ENCODE measurements at places on chromosomes 16 and 17.
A peak's percentile ranks its signal among the peaks of the same experiment; 100 is the strongest.

GRCh38 chr17:28426081-28426519 is 20.1 kb upstream of the SLC46A1 start:
- no peak for DNase-seq

GRCh38 chr17:9750524-9750923 is 40.9 kb downstream of the DHRS7C start:
- DNase-seq = no peak

GRCh38 chr17:15281909-15282308 is 16.8 kb upstream of the PMP22 start:
- no peak for DNase-seq

DNA sequence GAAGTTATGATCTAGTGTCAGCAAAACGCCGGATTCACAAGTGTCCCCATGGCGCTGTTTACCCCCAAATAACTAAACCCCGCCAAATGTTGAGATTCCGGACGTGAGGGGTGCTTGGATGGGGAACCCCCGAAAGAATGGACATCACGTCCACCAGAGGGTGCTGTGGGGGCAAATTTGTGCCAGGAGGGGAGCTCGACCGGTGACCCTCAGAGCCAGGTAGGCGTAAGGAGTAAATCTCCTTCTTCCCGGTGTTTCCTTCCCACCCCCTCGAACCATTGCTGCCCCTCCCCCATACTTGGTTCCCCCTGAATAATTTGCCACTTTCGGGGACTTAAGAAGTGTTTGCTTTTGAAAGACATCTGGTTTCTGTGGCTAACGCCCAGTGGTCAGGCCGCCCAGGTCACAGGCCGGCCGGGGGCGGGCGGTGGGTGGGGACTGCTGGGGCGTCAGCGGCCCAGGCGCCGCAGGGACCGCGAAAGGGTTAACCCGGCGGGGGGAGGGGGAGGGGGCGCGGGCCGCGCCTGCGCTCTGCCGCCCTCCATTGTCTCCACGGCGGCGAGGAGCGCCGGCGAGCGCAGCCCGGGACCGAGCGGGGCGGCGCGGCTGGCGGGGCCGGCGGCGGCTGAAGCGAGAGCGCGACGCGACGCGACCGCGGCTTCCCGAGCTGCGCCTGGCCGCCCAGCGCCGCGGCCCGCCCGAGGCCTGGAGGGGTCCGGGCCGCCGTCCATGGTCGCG is at the start of gene ZNRF1:
ZNRF1 (plus strand) TSS at position 544 of the 738 bp plus-strand sequence. CDS start 648 bp downstream, outside the sequence.
- DNase-seq = peak; percentile 63

GRCh38 chr16:15961571-15962090 is 12.2 kb downstream of the ABCC1 start:
- no peak for DNase-seq

DNA sequence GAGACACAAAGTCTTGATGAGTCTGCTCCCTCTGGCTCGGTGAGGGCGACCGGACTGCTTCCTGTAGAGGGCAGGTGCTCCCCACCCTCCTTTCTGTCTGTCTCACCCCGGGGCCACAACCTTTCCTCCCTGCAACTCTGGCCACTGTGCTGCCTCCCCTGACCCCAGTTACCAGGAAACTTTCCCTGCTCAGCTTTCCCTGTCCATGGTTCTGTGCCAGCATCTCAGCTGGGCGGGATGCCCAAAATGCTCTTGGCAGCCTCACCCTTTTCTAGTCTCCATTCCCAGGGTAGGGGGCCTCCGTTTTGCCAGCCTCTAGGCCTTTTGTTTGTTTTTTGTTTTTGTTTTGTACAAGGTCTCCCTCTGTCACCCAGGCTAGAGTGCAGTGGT is 1.4 kb downstream of the PLD2 start:
- peak; percentile 17 for DNase-seq

DNA sequence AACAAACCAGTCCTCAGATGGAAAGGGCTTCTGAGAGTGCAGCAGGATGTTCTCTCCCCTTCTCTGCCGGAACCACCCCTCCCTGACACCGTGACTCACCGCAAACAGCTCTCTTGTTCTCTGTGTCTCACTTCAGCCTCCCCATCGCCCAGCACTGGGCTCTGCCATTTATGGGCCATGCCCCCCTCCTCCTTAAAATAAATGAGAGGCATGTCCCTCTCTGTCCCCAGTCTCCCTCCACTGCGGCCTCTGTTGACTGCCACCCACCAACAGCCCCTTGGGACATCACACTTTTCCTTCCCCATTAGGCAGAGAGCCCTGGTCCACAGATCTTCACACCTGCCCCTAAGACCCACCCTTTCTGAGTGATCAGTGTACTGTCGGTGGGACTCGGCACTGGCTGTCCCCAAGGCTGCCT is 6.3 kb downstream of the CCDC102A start:
- no peak for DNase-seq

- DNase-seq = no peak
Measured at GRCh38 chr16:23183543-23183862, 958 bp downstream of the SCNN1G start.

All from nucleus accumbens (tissue), 56 donors.